ENCODE measurements at places on chromosomes 1 and 21.

DNA sequence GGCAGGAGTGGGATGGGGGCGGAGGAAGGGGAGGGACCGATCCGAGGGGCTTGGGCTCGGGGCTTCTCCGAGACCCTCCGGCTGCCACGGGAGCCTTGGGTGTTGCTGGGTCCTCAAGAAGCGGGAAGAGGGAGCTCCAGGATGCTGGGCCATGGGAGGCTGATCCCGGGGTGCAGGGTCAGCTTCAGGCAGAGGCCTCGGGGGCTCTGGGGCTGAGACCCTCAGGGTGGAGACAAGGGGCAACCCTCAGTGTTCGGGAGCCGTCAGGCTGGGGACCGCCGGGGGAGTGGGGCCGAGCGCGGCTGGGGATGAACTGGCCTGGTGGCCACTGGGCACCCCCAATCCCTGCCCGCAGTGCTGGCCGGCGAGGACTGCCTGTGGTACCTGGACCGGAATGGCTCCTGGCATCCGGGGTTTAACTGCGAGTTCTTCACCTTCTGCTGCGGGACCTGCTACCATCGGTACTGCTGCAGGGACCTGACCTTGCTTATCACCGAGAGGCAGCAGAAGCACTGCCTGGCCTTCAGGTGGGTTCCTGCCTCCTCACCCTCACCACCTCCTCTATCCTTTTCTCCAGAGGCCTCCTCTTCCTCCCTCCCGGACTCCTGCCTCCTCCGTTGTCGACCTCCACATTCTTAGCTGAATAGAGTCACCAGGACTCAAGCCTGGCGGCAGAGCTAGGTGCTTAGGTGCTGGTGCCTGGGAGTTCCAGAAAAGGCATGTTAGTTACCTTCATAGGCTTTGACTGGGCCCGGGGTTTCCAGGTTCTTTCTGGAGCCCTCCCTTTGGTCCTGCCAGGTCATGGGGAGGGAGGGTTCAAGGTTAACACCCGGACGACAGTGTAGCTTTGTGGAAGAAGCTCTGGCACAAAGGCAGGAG is 631 bp downstream of the SHISA4 start:
- DNase-seq, result no peak

DNA sequence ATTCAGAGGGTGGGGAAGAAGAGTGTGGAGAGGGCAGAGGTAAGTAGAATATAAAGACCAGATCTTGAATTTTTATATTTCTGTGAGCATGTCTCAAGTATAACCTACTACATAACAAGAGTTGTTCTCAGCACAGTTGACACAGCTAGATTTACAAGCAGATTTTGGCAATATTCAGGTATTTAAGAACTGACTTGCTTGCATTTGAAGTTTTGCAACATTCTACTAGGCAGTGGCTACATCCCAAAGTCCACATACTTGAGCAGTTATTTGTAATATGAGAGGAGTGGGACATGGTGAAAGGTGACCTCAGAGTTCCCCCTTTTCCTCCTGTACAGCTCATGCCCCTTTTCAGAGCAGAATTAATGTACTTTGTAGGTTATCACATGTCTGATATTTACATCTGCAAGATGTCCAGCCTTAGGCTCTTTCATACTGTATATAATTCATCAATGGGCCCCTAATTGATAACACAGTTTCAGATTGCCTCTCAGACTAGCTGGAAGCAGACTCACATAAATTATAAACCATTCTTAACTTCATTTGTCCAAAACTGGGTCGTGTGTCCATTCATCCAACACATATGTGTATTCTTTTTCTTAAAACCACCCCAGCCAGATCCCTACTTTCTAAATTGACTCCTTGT is 136.7 kb upstream of the RAVER2 start:
- DNase-seq, result no peak

DNA sequence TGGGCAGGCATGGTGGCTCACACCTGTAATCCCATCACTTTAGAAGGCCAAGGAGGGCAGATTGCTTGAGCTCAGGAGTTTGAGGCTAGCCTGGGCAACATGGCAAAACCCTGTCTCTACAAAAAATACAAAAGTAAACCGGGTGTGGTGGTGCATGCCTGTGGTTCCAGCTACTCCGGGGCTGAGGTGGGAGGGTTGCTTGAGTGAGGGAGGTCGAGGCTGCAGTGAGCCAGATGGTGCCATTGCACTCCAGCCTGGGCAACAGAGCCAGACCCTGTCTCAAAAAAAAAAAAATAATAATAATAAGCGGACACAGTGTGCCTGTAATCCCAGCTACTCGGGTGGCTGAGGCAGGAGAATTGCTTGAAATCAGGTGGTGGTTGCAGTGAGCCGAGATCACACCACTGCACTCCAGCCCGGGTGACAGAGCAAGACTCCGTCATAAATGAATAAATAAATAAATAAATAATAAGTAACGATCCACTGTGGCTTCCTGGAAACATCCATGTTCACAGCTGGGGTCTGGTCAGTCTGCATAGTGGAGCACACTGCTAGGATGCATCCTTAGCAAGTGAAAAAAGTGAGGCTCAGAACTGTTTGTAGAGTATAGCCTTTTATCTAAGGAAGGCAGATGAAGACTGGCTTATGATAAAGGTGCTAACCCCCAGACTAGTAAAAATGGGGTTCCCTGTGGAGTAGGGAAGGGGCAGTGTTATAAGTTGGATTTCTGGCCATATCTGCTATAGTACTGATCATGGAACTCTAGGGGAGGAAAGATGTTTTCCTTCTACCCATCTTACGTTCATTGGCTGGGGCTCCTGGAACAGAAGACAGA is 15.7 kb downstream of the PKNOX1 start:
- no peak for DNase-seq

GRCh38 chr1:64312431-64312830 is 109.0 kb downstream of the UBE2U start:
- no peak for DNase-seq

DNA sequence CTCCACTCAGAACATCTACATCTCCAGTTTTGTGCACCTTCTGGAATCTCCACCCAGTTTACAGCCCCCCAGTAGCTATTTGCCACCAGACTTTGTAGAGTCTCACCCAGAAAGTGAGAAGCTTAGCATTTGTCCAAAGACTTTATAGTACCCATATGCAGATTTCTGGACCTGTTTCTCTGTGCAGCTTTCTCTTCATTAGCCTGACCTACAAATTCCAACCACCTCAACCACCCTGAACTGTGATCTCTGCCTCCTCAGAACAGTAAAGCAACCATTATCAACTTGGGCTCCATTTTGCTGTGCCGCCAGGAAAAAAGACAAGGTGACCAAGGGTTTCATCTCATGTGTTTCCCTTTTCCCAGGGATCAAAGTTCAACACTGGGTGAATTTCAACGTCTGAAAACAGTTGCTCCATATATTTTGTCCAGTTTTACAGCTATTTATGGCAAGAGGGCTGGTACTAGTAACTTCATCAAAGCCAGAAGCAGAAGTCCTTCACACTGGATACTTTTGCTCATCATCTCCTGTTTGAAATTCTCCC is 36.5 kb upstream of the DDAH1 start:
- no peak for DNase-seq

GRCh38 chr1:147605591-147605990 is 64.3 kb downstream of the BCL9 start:
- DNase-seq, result no peak

DNA sequence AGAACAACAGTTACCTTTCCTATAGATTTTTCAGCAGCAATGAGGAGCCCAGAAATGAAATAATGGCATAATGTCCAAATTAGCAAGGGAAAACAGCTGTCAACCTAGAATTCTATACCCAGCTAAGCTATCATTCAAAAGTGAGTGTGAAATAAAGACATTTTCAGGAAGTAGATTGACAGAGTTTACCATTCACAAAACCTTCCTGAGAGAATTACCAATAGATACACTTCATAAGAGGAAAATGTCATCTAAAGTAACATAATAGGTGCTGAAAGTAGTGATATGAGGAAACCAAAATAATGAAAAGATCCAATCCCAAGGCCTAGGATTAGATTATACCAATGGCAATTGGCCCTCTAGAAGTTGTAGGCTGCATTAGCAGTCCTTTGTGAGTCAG is 34.6 kb downstream of the OBSCN start:
- no peak for DNase-seq

- DNase-seq, result no peak
Observed at GRCh38 chr1:15224974-15225373, 22.0 kb upstream of the FHAD1 start.

- DNase-seq, result no peak
Observed at GRCh38 chr1:197917805-197918651, 856 bp downstream of the LHX9 start.

DNA sequence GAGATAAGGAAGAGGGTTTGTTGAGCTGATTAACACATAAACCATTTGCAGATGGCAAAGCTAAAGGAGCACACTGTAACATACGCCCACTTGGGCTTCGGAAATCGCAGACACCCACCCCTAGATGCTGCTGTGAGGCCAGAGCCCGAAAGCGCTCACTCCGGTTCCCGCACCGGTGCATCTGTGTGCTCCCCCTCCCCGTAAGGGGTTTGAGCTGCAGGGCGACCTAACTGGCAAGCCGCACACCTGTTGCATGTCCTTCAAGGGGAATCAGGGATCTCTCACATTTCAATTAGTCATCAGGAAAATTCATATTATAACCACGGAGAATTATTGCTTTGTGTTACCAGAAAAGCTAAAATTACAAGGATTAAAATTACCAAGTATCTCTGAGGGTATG is 1.4 kb upstream of the CFH start:
- no peak for DNase-seq

DNA sequence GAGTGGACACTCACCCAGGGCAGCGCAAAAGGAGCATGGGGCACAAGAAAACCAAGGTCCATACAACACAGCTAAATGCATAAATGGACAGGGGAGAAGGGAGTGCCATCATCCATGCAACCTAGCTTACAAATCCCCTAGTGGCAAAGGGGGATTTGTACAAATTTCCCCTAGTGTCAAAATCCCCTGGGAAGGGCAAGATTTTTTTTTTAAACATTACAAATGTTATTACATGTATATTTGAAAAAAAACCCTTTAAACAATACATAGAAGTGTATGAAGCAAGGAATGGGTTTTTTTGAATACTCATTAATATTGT is 89.6 kb upstream of the IVNS1ABP start:
- DNase-seq, result no peak

DNA sequence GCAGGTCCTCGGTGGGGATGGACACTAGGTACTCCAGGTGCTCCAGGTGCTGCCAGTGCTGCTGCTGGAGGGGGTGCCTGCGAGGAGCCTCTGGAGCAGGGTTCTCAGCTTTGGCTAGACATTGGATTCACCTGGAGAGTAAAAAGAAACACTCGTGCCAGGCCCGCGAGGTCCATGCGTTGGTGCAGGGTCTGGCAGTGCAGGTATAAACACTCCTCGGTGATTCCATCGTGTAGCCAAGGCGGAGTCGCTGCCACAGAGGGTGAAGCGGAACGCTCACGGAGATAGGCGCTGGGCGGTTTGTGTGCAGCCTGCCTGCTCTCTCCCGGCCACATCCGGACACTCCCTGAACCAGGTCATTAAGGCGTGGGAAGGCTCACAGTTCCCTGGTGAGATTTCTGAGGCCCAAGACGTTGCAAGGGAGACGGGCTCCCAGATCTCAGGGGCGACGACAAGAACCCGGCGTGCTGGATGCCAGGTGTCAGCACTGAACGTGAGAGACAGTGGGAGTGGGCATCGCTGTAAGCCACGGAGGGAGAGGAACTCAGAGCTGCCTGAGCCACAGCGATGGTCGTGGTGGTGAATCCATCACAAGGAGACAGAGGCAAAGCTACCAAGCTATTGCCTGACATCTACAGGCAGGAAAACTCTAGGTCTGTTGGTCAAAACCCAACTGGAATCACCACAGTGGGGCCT is 17.2 kb upstream of the SUMO3 start:
- no peak for DNase-seq

GRCh38 chr1:228317411-228317828 is 89.2 kb downstream of the TRIM11 start:
- DNase-seq, result no peak

GRCh38 chr1:182643699-182644098 is 39.5 kb upstream of the RGS16 start:
- DNase-seq, result no peak

- DNase-seq, result no peak
Observed at GRCh38 chr1:200917291-200917817, 22.7 kb downstream of the INAVA start.

DNA sequence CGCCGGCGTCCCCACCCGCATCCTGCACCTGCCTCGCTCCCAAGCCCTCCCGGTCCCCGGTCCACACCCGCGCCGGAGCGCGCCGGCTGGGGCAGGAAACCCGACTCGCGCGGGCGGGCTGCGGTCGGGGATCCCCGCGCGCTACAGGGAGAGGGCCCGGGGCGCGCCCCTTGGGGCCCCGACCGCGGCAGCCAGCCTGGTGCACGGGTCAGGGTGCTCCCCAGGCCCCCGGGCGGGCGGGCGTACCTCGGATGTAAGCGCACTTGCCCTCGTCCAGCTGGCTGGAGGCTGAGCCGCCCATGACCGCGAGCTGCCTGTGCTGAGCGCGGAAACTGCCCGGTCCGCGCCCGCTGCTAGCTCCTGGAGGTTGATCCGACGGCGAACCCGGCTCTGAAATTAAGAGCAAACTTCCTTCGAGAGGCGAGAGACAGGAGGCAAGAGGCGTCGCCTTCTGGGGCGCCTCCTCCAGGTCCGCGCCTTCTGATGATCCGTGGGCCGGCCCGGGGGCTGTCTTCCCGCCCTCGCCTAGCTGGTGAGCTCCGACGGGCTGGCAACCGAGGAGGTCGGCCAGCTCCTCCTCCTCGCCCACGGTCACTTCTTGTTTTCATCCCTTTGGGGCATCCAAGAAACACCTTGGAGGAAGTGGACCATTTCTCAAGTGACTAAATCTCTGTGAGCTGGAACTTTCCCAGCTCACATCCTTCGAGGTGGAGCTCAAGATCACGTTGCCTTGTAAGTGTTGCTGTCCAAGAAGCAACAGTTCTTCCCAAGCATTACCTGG is at the start of gene NIBAN1:
Gene NIBAN1, minus strand, starts transcription at position 453 of the 781 bp plus-strand sequence. Its CDS starts 152 bp downstream, at position 301.
- DNase-seq, result peak; percentile 41

- DNase-seq, result no peak
Observed at GRCh38 chr1:12754738-12755137, 8.7 kb downstream of the CFAP107 start.

DNA sequence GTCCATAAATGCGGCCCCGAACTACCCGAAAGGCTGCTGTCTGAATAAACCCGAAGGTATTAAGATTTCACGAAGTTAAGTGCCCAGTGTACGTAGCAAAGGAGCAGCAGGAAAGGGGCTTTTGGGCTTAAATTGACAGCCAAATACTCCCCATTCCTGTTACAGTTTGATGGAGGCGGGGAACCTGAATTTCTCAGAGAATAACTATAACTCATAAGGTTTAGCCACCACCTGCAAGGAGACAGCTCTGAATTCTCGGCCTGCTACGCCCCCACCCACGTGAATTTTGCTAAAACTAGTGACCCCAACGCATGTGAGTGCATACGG is 5.2 kb downstream of the GFI1 start:
- no peak for DNase-seq

- DNase-seq, result no peak
Observed at GRCh38 chr1:65065524-65066418, 82.2 kb upstream of the AK4 start.

GRCh38 chr1:112444269-112444668 is 48.3 kb downstream of the CTTNBP2NL start:
- no peak for DNase-seq

DNA sequence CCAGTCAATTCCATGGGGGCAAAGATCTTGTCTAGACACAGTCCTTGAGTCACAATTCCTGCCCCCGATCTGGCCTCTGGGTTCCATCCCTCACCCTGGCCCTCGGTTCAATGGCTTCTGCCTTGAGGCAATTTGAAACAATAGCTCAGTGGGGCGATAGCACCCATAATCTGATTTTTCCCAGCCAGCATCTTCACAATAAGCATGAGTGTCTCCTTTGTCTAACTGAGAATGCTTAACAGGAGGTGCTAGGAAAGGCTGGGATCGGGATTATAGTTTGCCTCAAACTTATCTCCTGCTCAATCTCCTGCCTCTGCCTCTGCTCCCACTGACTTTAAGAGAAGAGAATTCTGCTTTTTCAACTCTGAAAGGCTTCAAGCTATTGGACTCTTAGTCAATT is 293.9 kb upstream of the PROX1 start:
- no peak for DNase-seq
